ENCODE measurements at places on chromosomes 13 and 19.

DNA sequence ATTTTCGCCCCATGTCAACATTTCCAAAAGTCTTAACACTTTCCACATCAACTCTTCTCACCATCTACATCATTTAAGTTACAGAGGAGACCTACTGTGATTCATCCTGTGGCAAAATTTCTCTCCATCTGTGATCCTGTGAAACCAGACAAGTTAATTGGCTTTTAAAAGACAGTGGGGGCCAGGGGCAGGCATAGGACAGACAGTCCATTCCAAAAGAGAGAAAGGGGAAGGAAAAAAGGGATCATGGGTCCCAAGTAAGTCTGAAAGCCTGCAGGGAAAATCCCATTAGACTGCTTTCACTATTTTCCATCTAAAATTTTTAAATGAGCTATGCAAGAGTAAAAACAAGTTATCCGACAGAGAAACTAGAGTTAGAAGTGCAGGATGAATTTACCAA lies 121.0 kb downstream of the MRPL57 start:
- no peak for DNase-seq

- no peak for DNase-seq
These were observed 6.9 kb downstream of the ZNF221 start for GRCh38 chr19:43957891-43958290.

- DNase-seq: no peak
These were observed 2.8 kb downstream of the GIPR start for GRCh38 chr19:45670670-45671453.

- peak; percentile 67 for DNase-seq
These were observed at the start of gene SULT2B1 for GRCh38 chr19:48551437-48552302. Gene SULT2B1, plus strand, starts transcription at chr19:48552172. Its CDS starts 81 bp downstream, at chr19:48552253.

GRCh38 chr19:800360-801029 lies 3.2 kb downstream of the PTBP1 start:
- DNase-seq: no peak

GRCh38 chr13:69468624-69469023 lies 639.0 kb upstream of the ATXN8OS start:
- no peak for DNase-seq

GRCh38 chr19:5882421-5882968 lies 12.2 kb upstream of the FUT5 start:
- no peak for DNase-seq

- no peak for DNase-seq
These were observed 9.3 kb downstream of the POU2F2 start for GRCh38 chr19:42122691-42123607.

GRCh38 chr13:37602733-37603381 lies 4.3 kb upstream of the POSTN start:
- DNase-seq: no peak

- DNase-seq: no peak
These were observed 192.8 kb upstream of the TSC22D1 start for GRCh38 chr13:44768775-44769581.

GRCh38 chr13:98792785-98793495 lies 40.5 kb upstream of the SLC15A1 start:
- no peak for DNase-seq

DNA sequence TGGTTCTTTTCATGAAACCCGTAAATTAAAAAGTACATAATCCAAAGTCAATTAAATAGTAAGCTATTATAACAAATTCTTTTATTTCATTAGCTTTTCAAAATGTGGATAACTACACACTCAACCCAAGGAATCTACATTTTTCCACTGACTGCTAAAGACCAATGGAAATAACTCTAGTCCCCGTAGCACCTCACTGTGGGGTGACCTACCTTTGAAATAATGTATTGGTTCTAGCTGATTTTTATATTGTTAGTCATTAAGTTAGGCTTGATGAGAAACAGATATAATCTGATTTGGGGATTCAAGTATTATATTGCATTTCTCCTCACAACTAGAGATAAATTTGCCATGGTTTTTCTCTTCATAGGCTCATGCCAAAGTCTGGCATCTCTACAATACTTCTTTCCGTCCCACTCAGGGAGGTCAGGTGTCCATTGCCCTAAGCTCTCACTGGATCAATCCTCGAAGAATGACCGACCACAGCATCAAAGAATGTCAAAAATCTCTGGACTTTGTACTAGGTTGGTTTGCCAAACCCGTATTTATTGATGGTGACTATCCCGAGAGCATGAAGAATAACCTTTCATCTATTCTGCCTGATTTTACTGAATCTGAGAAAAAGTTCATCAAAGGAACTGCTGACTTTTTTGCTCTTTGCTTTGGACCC lies 37.3 kb downstream of the KL start:
- DNase-seq: no peak

- no peak for DNase-seq
These were observed 1078.6 kb downstream of the UQCRFS1 start for GRCh38 chr19:28134311-28134710.

GRCh38 chr19:3881272-3882040 lies 971 bp downstream of the ATCAY start:
- no peak for DNase-seq

- DNase-seq: no peak
These were observed 30.1 kb upstream of the METTL21C start for GRCh38 chr13:102724923-102725322.

- DNase-seq: no peak
These were observed 101.2 kb downstream of the ATP11A start for GRCh38 chr13:112790735-112791641.

DNA sequence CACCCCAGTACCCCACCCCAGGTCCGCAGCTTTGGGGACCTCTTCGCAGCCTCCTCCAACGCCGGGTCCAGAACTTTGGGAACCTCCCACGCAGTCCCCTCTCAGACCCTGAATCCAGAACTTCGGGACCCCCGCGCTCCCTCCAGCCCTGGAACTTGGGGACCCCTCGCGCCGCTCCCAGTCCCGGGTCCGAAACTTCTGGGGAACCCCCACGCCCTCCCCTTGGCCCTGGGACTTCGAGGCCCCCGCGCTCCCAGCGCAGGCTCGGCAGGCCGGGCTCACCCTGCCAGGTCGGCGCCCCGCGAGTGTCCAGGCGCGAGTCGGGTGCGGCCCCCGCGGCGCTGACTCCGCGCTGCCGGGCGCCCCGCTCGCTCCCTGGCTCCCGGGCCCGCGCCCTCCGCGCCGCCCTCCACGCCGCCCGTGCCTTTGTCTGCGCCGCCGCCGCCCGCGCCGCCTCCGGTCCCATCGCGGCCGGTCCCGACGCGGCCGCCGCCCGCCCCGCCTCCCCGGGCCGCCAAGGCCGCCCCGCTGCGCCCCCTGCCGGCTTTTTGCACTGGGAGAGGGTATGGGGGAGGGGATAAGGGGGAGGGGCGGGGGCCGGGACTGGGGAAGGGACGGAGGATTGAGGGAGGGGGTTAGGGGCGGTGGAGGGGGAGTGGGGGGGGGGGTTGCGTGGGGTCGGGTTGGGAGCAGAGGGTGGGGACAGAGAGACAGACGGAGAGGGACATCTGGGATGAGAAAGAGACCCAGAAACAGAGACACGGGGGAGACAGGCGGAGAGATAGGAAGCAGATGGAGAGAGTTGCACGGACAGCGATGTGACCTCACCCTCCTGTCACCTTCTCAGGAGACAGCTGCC lies at the start of gene HOMER3:
TSS of gene HOMER3 (minus strand) at position 449 of the 859 bp plus-strand sequence. CDS start 2,235 bp downstream, outside the sequence.
- DNase-seq: no peak

DNA sequence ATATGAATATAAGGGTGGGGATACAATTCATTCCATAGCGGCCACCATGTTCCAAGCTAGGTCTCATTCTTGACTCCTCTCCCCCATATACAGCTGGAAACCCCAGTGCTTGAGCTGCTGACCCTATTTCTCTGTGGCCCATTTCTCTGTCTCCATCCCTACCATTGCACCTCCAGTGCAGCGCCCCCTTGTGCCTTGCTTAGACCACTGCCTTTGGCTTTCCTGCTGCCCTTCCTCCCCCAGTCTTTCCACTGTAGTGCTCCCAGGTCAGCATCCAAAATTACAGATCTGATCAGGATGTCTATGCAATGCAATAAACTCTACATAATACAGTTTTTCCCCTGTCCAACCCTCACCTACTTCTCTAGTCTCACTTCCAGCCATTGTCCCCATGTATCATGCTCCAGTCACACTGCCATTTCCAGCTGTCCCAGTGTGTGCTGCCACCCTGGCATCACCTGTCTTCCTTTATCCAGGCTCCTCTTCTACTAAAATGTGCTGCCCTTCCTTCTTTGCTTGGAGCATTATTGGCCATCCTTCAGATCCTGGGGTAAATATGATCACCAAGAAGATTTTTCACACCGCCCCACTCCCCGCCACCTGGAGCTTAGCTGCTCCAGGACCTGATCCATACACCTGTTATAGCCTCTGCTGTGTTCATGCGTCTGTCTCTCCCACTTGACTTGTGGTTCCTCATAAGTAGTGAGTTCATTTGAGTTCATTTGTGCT lies 199.4 kb upstream of the IPO5 start:
- DNase-seq: no peak

- no peak for DNase-seq
These were observed 18.4 kb downstream of the LRCH1 start for GRCh38 chr13:46571189-46571908.

GRCh38 chr13:95209109-95209508 lies 92.1 kb downstream of the ABCC4 start:
- DNase-seq: no peak

- peak; percentile 87 for DNase-seq
These were observed 23.1 kb downstream of the TBC1D4 start for GRCh38 chr13:75458696-75459422.

GRCh38 chr13:64639206-64639605 lies 2590.9 kb downstream of the PCDH9 start:
- DNase-seq: no peak

- DNase-seq: no peak
These were observed 6.4 kb downstream of the ISYNA1 start for GRCh38 chr19:18431351-18432197.

DNA sequence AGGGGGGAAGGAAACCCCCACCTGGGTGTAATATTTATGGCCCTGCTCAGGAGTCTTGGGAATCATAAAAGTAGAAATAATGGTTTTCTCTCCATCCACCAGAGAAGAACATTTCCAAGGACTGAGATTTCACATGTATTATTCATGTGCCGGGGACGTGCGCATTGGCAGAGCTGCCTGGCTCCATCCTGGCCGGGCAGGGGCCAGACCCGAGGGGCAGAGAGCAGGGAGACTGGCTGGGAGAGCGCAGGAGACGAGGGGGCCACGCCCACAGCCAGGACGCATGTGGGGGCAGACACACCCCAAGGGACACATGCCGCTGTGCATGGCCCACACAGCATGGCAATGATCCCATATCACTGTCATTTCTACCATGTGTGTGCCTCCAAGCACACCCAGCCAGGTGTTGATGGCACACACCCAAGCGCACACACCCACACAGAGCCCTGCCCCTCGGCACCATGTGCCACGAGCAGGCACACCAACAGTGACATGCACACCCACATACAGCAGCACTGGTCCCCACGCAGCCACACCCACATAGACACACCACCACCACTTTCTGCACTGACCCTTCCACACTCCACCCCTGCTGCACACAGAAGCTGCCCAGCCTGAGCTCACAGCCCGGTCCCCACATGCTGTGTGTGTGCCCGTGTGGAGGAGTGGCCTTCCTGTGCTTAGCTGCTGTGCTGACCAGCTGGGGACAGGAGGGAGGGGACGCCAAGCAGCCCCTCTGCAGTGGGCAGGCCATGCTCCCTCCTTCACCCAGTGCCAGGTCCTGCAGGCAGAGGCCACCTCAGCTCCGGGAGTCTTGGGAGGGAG lies 39.3 kb downstream of the CEBPG start:
- no peak for DNase-seq

DNA sequence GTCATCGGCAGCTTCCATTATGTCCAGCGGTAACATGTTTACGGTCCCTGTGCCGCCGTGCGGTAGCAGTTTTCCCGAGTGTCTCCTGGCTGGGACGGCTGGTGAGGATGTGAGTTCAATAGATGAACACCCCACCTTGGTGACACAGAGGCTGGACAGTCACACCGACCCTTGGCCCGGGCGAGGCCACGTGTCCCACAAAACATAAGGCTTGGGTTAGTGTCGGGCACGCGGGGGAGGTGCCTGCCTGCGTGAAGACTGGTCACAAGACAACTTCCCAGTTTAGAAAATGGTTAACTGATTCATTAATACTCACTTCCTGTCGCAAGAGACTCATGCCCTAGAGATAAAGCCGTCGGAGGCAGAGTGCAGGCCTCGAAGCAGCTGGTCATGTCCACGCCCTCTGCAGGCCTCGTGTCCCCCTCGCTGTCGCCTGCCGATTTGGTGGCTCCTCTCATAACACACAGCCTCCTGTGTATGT lies 17.2 kb downstream of the RASA3 start:
- DNase-seq: no peak

DNA sequence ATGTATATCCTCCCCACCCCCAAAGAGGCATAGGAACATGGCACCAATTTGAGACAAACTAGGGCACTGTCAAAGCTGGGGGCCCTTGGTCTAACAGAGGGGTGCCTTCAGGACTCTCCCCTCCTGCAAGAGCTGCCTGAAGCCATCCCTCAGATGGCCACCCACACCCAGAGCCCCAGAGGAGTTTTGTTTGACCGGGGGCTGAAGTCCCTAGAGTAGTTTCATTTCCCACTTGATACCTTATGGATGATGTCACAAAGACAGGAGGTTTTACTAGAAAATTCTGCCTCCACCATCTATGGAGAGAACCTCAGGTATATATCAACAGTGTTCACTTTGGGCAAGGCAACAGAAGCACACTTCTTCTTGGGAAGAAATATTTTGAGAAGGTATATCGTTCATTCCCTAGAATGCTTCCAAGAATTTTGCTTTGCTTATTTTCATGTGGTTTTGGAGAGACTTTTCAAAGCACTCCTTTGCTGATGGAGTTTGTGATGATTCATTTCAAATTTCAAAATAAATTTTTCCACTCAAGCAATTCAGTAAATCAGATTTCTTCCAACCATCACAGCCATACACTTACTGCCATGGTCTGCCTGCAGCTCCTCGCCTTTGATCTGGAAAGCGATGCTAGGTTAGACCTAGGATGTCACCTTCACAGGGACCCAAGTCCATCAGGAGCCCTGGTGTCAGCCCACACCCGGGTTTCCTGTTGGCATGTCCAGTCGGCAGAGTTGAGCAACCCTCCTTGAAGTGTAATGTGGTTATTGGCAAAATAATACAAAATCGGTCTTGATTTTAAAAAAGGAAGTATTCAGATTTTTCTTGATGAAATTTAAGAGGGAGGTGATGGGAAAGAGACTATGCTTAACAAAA lies 207.0 kb downstream of the SHISA2 start:
- no peak for DNase-seq

GRCh38 chr13:20526664-20527063 lies 1.0 kb upstream of the CRYL1 start:
- DNase-seq: no peak

DNA sequence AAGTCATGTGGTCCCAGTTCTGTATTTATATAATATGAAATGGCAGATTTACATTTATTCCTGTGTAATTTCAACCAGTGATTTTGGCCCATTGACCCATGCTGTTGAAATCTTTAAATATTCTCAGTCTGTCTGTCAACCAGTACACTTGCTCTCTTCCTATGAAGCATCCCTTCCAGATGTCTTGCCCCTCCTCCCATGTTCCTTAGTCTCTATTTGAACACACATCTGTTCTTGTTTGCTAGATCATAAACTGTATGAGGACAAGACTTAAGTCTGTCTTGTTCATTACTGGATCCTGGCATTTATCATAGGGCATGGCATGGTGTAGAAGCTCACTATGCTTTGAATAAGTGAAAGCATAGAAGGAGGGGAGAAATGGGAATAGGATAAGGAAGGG lies 34.9 kb downstream of the STARD13 start:
- DNase-seq: no peak

Data from NCI-H1417 treated with DMSO at 0.1 percent for 48 hours (cell line).